ENCODE measurements at places on chromosomes 3 and 15. TPM values are rescaled to one million over a fixed set of nuclear protein-coding genes. Genes with fewer than 3 reads are reported as not detected.

Gene EXD1
- total RNA-seq = not detected

Gene SEMA3G
- 0.26 TPM for total RNA-seq

Gene ROBO2
- 1.5 TPM for total RNA-seq

Gene POPDC2
- 2.1 TPM for total RNA-seq
